ENCODE measurements at places on chromosomes 12 and 14.

GRCh38 chr12:75020068-75020557 is 189.5 kb downstream of the KCNC2 start:
- no peak for DNase-seq

GRCh38 chr14:52926953-52927352 is 23.9 kb downstream of the FERMT2 start:
- no peak for DNase-seq

GRCh38 chr12:57016348-57016747 is at the start of gene TAC3:
Gene TAC3, minus strand, starts transcription at chr12:57016529. Its CDS starts 732 bp downstream, at chr12:57015797.
- DNase-seq, result no peak

- no peak for DNase-seq
Measured at GRCh38 chr12:122096591-122097149, 18.1 kb downstream of the MLXIP start.

GRCh38 chr14:92570674-92571262 is 57.2 kb downstream of the RIN3 start:
- DNase-seq, result no peak

DNA sequence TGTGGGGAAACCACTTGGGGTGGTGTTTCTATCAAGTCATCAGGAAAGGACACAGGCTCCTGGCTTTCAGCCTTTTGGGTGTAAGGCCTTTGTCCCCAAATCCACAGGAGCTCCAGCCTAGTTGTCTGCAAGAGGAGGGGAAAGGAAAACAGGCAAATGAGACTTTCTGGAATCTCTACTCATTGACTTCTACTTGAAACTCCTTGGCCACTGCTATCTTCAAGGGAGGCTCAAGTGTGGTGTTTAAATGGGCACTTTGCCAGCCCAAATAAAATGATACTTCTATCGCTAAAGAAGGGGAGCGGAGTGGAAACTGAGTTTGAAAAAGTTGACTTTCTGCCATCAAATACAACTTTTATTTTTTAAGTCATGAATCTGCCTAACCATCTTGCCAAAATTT is 445.9 kb upstream of the RGS6 start:
- no peak for DNase-seq

DNA sequence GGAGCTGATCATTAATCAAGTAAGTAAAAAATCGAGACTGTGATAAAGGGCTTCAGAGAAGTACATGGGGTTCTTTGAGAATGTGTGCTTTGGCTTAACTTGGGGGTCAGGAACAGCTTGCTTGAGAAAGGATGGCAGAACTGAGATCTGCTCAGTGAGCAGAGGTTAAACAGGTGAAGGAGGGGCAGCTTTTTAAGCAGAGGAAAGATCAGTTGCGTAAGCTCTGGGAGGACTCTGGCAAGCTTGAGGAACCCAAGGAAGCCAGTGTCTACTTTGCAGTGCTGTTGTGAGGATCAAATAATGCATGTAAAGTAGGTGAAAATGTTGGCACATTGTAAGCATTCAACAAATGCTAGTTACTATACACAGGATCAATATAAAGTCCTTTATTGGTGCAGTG is 30.6 kb downstream of the WIF1 start:
- no peak for DNase-seq

DNA sequence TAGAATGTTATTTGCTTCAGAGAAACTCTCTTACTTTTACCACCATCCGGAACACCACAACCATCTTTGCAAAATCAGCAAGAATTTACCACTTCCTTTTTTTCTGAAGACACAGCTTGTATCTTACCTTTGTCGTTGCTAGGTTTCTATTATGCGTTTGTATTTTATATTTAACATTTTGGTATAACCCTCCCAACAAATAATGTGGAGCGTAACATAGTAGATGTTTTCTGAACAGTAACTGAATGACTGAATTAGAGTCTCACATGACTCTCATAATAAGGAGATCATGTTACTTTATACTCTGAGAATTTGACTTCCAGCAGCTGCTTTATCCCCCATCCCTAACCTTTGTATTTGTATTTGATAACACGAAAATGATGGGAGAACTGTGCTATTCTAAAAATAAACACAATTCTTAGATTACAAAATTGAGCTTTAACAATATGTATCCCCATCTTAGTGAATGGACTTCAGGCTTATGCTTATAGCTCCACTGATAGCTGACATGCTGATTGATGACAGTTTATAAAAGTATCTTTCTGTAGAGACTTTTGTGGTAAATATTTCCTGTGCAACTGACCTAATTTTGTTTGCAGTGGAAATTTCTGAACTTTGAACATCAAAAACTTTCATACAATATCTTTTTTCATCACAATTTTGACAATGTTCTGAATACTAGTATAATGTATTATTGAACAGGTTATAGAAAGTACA is 7.9 kb upstream of the KLRB1 start:
- DNase-seq, result no peak

DNA sequence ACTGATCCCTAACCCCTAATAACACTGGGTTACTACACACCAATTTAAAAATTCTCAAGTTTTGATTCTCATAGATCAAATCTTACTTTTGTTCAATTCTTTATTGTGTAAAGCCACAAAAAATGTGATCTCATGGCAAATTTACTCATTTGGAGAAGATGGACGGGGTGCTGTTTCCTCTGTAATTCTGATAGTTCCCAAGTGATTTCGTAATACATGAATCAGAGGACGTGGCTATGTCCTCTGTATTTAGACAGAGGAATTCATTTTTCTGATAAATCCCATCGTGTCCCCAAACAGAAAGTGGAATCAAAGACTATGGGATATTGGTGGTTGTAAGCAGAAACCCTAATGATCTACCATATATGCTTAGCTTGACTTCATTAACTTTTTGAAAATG is 76.6 kb upstream of the GNG2 start:
- DNase-seq, result no peak

DNA sequence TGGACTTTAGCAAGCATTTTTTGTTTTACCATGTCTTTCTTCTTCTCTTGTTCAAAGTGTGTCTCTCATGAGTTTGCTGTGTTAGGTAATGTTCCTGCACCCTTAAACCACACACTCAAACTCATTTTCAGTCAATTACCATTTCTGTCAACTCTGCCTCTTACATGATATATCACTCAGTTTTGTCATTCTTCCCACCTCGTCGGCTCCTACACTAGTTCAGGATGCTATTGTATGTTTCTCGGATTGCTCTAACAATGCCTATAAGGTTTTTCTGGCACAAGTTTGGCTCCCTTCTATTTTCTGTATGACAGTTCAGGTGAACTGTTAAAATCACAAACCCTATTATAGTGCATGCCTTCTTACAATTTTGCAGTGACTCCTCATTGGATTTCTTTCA is 260.8 kb upstream of the NAV3 start:
- no peak for DNase-seq

DNA sequence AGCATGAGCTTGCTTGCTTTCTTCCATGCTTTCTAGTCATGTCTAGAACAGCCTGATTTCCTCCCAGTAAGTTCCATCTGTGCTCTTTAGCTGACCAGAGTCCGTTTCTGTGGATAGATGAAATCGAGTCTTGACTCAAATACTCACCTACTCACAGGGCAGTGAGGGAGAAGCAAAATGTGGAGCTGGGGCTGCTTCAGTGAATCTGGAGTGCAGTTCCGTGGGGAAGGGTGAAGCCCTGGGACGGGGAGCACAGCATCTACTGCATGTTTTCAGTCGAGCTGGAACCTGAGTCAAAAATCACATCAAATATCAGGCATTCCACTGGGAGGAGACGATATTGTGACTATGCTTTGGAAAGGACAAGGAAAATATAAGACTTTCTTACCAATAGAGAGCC is 70.3 kb upstream of the PRMT8 start:
- DNase-seq, result no peak

DNA sequence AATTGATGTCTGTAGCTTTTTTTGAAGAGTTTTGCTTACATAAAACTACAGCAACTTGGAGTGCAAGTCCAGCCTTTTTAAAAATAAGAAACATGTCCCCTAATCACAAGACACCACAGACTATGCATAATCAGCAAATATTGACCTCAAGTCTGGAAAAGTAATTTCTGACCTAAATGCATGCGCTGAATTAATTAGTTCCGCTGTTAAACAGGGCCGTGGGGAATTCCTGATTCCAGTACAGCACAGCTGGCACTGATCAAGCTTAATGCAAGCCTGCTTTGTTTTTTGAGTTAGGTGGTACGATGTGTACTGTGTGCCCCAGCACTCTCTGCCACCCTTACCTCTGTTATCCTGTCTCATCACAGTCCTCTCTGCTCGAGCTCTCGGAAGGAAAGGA is 9.2 kb downstream of the MLH3 start:
- DNase-seq, result no peak

DNA sequence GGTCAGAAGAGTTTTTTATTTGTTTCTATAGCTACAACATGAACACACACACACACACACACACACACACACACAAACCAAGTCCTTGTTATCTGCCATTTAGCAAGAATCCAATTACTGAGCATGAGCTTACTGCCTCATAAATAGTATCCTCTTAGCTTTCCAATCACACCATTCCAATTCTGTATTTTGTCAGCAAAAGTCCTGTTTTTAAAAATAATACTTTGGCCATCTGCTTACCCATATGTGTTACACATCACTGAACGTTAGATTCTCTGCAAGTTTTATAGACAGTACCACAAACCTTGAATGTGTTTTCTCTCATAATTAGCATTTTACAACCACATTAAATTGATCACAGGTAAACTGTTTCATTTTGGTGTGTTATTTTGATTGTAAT is 1905.4 kb upstream of the FLRT2 start:
- DNase-seq, result no peak

- peak; percentile 68 for DNase-seq
Measured at GRCh38 chr12:93773122-93773871, 96.1 kb downstream of the CRADD start.

GRCh38 chr14:49879646-49880204 is 13.2 kb upstream of the ARF6 start:
- DNase-seq, result peak; percentile 36

- DNase-seq, result no peak
Measured at GRCh38 chr12:53954694-53955035, at the start of gene HOXC12. Gene HOXC12, plus strand, starts transcription at chr12:53954903. Its CDS starts 27 bp downstream, at chr12:53954930.

DNA sequence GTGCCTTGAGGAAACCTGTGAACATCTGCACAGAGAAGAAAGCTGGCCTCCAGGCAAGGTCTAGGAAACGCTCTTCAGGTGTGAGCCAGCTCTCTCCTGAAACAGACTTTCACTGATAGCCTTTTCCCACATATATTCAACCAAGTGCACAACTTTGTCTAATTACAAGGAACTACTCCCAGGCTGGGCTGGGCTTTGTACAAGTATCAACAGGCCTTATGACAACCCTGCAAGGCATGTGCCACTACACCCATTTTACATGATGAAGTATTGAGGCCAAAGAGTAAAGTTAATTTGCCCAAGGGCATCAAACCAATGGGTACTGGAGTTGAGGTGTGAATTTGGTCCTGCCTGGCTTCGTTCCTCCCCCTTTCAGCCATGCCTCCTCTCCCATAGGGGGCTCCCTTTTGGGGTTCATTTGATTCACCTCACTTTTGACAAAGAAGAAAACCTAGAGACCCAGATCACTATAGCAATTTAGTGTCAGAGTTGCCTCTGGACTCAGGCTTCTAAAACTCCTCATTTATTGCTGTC is 2.1 kb downstream of the CSRP2 start:
- no peak for DNase-seq

DNA sequence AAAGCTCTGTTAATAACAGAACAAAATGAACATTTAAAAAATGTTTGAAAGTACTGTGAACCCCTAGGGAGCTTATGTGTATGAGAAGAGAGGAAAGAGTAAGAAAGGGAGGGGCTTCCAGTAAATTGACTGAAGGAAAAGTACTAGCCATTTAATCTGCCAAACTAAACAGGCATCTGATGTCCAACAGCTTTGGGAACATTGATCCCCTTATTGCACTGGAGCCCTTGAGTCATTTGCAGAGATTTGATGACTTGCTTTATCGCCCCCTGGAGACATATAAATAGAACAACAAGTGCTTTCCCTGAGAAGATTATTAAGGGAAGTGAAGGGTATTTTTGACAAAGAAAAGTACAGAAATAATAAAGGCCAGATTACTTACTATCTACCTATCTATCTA is 319.3 kb upstream of the NOVA1 start:
- DNase-seq, result no peak

DNA sequence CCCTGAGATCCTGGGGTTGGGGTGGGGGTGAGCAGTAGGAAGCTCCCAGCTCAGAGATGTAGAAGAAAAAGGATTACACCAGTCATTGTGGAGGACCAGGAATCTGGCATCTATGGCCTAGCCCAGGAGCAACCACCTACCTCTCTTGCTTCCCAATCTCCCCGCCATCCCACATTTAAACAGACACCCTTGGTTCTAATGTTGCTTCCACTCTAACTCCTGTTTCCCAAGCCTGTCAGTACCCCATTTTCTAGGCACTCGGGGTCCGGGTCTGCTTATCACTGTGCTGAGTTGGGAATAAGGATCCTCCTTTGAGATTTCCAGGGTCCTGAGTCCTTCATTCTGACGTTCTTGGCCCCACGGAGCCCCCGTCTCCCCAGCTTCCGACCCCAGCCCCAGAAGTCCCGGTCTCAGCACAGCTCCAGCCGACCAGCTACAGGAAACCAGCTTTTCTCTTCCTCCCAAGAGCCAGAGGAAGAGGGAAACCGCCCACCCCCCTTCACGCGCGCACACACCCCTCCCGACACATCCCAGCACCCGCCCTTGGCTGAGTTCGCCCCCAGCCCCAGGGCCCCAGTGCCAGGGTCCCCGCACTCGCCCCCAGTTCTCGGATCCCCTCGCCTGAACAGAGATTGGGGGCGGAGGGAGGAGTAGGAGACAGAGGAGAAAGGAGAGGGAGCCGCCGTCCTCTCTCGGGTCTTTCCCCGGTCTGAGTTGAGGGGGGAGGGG is 1.2 kb downstream of the ITGA5 start:
- DNase-seq, result no peak

DNA sequence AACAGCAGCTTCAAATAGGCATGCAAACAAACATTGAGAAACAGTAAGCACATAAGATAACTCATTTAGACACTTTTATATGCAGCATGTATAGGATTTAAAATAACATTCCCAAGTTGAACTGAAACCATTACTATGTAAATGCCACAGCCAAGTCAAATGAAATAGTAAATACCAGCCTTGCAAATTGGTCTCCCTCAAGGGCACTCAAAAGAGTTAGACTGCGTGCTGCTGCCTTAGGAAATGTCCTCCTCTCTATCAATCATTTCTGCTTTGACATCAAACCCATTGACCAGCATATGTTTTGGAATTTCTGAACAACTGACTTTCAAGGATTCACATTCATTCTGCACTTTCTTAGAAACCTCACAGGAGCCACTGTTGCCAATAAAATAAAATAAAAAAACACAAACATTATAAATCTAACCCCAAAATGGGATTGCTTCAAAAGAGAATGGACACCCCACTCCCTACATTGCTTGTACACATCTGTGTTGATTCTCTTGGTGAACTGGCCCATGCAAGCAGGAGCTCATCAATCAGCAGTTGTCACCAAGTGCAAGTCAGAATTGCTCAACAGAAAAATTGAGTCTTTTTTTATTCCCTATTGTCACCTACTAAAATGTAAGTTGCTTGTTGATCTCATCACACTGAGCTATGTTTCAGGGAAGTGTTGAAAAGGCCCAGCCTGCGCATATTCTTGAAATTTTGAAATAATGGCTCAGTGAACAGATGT is 256.2 kb downstream of the DAD1 start:
- DNase-seq, result no peak

GRCh38 chr12:130813436-130813835 is 25.6 kb downstream of the STX2 start:
- no peak for DNase-seq
